ENCODE measurements at places on chromosomes 1 and 21.

- no peak for DNase-seq
These were observed 96.9 kb downstream of the ADSS2 start for GRCh38 chr1:244354810-244355278.

- DNase-seq: no peak
These were observed 77.6 kb downstream of the PLXNA2 start for GRCh38 chr1:208166340-208167138.

DNA sequence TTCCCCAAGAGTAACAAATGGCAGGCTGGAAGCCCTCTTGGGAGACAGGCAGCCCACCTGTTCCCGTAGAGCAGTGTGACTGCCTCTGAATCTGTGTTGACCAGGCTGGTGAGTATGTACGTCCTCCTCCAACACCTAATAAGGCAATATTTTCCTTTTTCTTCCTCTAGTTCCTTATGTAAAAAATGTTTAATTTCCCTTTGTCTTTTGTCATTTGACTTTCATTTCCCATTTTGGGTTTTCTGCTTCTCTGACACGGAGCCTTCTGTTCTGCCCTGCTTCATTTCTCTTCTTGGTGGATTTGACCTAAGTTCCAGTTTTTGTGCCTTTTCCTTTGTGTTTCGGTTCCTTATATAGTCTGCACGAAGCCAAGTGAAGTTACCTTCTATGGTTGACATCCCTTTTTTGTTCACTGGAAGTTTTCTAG lies 65.8 kb upstream of the ATF3 start:
- DNase-seq: no peak

DNA sequence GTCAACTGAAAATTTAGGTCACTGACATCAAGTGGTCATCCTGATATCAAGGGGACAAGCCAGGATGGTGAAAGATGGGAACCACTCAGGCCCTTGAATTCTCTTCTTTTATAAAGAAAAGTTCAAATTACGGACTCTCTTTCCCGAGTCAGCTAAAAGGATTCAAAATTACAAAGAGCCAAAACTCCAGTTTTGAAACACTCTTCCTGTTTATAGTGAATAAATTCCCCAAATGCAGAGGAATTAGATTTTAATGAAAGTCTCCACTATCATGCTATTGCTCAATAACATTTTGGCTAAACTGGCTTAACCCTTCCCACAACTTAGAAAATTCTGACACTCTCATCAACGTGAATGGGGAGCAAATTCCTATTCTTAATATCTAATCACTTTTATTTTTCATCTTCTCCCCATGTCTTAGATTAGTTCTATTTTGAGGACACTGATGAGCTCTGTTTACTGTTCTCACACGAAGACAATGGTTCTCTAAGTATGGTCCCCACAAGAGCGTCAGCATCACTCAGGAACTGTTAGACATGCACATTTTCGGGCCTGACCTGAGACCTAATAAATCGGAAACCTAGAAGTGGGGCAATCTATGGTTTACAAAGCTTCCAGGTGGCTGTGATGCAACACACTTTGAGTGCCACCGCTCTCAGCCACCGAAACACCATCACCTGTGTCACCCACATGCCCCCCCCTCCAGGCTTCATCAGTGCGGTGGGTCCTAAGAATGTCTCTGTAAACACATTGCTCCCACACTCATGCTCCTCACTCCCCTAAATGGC lies 64.4 kb upstream of the TIAM1 start:
- no peak for DNase-seq

GRCh38 chr1:242120432-242120831 lies 121.5 kb upstream of the MAP1LC3C start:
- no peak for DNase-seq

DNA sequence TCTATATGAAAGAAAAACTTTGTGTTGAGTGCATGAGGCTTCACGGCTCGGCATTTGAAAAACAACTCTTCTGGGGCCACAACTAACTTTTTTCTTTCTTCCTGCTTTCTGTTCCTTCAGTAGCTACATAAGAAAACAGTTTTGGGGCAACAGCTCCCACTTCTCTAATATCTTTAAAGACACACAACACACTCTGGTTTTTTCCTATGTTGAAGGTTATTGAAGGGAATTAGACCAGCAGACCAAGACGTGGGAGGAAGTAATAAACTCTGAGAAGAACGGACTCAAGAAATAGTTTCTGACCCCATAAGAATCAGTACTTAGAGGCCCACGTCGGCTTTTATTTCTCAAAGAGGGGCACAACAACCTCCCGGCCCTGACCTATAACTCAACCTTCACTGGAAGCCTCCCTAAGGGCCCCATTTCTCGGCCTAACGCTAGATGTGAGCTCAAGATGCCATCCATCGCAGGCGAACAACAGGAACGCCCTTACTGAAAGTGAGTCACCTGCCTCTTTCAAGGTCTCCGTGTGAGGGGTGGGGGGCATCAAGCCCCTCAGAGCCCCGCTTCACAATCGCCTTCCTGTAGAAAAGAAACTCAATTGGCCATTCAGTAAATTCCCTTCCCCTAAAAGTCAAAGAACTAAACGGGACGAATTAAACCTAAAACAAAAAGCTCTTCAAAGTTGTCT lies 844 bp downstream of the ZMYM6 start:
- DNase-seq: peak; percentile 11

DNA sequence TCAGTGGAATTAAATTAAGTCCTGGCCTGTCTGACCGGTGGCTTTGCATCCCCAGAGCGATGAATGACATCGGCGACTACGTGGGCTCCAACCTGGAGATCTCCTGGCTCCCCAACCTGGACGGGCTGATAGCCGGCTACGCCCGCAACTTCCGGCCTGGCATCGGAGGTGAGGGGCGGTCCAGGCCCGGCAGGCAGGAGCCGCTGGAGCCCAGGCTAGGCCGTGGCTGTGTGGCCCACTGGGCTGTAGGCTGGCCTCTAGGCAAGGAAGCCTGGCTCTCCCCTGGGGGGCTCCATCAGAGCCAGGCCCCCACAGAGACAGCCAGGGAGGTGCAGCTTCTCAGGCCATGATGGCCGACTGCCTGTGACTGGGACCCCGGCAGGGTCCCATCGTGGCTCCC lies 5.7 kb downstream of the GABRD start:
- no peak for DNase-seq

DNA sequence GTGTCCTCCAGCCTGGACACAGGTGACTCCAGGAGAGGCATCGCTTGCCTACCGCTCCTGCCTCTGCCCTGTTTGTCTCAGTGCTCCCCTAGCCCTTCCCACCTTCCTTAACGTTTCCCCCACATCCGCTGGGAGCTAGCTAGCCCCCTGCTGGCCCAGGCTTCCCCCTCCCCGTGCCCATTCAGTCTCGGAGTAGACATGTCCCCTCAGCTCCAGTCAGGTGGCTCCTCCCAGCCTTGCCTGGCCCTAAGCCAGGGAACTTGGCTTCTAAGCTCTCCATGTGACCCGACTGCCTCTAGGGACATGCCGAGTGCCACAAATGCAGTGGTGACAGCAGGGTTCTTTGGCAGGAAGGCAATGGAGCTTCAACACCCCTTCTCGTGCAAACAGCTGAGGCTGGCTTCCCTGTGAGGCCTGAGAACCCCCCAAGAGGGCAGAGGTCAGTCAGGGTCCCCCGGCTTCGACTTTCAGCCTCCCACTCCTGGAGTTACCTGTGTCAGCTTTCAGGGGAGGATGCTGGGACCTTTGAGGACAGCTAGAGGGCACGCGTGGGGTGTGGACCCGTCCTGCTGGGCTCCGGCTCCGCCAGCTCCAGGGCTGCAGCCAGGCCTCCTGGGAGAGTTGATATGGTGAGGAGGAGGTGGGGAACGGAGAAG lies 16.2 kb downstream of the DRAXIN start:
- DNase-seq: no peak

DNA sequence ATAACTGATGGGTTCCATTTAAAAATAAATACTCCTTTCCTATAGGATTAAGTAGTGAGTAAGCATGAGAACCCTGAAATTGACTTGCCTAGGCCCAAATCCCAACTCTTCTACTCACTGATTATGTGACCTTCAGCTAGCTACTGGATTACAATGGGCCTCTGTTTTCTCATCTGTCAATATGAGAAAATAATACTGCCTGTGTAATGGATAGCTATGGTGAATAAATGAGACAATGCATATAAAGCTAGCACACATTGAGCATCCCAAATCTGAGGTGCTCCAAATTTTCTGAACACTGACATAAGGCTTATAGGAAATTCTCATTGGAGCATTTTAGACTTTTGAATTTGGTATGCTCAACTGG lies 5.3 kb upstream of the LRRC8C start:
- no peak for DNase-seq

GRCh38 chr1:101105877-101106276 lies 80.3 kb upstream of the DPH5 start:
- no peak for DNase-seq

DNA sequence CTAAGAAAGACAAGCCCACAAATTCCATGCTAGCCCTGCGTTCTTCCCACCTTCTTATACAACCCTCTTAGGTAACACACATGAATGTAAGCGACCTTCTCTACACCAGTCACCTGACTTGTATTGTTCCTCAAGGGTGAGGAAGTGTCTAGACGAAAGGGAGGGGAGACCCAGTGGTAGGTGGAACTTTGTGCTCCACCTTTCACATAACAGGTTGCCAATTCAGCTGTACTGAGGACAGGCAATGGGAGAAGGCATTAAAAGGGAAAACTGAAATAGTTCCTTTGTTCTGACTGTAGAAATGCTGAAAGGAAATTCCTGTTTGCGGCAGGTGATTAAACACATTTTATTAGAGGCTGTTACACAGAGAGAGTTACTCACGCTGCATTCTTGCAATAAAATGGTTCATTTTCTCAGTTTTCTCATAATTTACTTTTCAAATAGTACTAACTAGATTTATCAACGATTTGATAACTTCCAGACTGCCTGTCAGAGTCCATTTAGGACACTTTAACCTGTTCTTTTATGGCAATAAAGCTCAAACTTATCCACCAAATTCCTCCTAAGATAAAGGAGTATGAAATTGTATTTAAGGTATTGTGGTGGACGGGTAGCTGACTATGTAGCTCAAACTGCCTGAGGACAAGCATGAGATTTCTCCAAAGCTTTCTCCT lies 17.8 kb upstream of the CHRM3 start:
- DNase-seq: no peak

DNA sequence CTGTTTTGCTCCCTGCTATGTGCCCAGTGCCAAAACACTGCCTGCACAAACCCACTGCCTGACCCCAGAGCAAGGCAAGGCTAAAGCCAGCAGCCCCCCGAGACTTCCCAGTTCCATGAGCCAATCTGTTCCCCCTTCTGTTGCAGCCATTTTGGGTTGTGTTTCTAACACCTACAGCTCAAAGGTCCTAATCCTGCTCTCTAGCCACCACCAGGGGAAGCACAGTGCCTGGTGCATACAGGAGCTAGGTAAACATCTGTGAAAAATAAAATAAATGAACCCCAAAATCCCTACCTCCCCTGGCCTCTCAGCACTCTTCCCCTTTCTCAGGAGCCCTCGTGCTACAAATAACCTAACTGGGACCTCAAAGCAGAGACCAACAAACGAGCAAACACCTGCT lies 190.2 kb downstream of the MATN1 start:
- no peak for DNase-seq

DNA sequence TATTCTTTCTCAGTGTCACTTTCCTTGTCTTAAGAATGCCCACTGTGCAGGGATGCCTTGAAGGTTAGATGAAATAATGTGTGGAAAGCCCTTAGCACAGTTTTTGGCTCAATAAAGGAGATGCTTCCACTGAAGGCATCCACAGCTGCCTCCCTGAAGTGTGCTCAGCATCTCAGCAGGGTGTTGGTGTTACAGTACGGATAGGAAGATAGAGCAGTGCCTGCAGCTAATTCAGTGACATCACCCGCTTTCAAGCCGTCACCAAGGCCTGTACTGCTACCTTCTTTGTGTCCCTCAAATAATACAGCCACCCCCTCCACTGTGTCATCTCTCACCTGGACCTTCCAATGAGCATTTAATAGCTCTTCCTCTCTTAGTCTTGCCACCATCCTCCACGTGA lies 59.0 kb downstream of the NDUFS5 start:
- no peak for DNase-seq

DNA sequence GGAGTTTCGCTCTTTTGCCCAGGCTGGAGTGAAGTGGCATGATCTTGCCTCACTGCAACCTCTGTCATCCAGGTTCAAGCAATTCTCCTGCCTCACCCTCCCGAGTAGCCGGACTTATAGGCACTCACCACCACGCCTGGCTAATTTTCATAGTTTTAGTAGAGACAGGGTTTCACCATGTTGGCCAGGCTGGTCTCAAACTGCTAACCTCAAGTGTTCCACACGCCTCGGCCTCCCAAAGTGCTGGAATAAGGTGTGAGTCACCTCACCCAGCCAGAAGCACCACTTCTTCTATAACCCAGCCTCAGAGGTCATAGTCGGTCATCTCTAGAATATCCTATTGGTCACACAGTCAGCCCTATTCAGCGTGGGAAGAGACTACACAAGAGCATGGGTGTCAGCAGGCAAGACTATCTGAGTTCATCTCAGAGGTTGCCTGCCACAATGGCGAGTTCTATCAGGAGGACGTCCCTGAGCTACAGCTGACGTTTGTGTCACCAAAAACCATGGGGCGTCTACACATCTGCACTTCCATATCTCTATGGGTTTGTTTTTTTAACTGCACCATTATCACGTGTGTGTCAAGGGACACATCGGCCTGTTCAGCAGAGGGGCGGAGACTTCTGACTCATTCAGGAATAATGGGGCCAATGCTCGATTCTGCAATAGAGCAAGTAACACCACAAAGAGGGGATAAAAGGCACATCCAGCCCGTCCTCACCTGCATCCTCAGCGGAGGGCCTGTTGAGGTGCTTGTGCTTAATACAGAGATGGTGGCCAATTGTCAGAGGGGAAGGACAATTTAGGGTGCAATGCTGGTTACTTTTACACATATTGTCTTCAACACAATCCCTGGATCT lies 256.3 kb upstream of the IRF2BP2 start:
- no peak for DNase-seq

DNA sequence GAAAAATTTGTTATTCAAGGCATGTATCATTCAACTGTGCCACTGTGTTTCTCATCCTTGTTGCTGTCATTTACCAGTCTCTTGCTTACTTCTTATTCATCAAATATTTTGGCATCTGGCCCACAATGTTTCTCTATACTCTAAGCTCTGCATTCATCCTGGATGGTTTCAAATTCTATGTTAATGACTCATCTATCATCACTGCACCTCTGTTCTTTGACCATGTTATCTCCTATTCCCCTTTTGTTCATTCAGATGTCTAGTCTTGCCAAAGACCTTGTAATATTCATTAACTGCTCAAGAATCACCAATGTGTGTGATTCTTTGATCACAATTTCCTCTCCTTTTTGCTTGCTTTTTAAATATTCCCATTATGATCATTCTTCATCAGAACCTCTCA lies 54.6 kb upstream of the PRKACB start:
- DNase-seq: no peak

DNA sequence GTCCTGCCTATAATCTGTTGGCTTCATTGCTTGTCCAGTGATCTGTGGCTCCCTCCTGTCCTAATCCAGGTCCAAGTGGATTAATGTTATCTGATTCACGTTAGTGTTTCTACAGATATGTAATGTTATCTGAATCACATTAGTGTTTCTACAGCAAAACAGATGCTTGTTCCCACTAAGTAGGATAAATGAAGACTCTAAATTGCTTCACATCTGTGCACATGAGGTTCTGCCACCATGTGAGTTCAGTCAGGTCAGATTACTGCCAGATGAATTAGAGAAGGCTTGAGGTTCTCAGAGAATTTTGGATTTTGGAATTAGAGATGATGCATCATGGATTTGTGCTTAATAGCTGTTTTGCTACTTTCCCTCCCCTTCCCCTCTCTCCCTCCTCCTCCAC lies 13.2 kb downstream of the DISC1 start:
- DNase-seq: no peak

GRCh38 chr1:91584878-91585277 lies 84.2 kb downstream of the CDC7 start:
- no peak for DNase-seq

Measured in stimulated activated effector memory CD8-positive, alpha-beta T cell treated with anti-CD3 and anti-CD28 coated beads, Interleukin-12 subunit alpha, Interleukin-12 subunit beta, amount 100 ng/mL, for 72 hours (primary cell).